Suppressor macrophage treated with lipopolysaccharide for 1 hour (primary cell): ENCODE measurements at places on chromosomes 6 and 20.

DNA sequence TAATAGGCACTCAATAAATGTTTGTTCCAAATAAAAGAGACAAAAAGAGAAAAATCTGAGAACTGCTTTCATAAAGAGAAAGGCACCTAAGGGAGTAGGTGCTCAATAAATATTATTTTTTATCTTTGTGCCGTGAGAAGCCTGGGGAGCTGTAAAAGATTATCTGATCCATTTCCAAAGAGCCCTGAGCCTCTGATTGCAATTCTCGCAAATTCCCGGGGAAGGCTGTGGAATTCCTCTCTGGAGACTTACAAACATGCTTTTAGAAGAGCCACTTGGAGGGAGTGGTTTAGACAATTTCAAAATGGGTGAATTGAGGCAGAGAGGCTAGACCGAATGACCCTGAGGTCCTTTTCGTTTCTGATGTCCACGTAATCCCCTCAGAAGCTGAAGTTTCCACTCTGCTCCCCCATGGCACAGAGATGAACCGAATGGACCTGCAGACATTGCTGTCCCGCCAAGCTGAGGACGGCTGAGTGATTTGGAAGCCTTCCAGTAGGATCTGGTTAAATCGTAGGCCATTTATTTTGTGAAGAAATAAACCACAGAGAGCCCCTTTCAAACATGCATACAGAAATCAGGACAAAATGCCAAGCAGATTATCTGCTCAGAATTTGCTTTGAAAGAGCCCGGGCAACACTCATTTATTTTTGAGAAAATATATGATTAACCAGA lies 77.8 kb downstream of the PKHD1 start:
- no peak for DNase-seq

GRCh38 chr6:127515234-127515793 lies 3.8 kb downstream of the MTCL3 start:
- DNase-seq, result peak; percentile 48

DNA sequence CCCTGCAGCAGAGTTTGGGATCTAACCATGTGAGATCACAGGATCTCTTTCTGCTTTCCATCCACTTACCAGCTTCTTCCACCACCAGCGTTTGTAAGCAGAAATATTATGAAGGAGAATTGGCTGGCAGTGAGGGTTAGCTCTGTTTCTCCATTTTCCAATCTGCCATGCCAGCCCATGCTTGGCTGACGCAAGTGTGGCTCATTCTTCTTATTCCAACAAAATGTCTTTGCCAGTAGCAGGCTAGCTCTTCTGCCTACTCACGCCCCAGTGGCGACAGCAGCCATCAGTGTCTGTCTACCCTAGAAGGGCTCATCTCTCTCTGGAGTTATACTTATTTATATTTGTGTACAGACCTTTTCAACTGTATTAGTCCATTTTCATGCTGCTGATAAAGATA lies 286.2 kb downstream of the FARS2 start:
- DNase-seq, result no peak

- peak; percentile 52 for DNase-seq
Measured at GRCh38 chr20:20201124-20201523, 148.8 kb downstream of the CFAP61 start.

- DNase-seq, result no peak
Measured at GRCh38 chr6:40556023-40556422, 31.1 kb downstream of the LRFN2 start.

DNA sequence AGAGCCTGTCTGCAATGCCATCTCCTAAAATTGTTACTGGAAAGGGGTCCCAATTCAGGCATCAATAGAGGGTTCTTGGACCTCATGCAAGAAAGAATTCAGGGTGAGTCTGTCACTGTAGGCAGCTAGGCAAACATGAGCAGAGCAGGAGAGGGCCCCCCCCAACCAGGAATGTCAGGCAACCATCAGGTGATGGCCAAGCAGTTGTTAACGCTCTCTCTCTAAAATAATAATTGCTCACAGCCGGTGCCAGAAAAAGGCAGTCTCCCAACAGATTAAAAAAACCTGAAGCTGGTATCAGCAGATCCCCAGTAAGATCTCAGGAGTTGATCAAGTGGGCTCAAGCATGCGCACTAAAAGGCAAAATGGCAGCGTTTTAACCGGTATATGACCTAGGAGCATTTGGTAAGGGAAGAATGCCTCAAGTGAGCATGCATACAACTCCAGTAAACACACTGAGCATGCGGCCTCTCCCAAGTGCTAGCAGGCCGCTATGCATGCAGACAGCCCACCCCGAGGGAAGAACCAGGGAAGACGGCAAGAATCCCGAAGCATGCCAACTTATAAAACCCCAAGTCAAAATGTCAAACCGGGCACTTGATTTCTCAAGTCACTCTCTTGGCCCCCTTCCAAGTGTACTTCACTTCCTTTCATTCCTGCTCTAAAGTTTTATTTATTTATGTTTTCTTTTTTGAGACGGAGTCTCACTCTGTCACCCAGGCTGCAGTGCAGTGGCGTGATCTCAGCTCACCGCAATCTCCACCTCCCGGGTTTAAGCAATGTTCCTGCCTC lies 44.0 kb upstream of the RNGTT start:
- peak; percentile 54 for DNase-seq

GRCh38 chr6:127518191-127518709 lies 885 bp downstream of the MTCL3 start:
- DNase-seq, result no peak

GRCh38 chr20:22544462-22544861 lies 39.9 kb downstream of the FOXA2 start:
- DNase-seq, result no peak

GRCh38 chr20:11207749-11208502 lies 534.1 kb upstream of the JAG1 start:
- DNase-seq, result no peak

- DNase-seq, result peak; percentile 84
Measured at GRCh38 chr6:20403766-20404640, 2.3 kb downstream of the E2F3 start.

DNA sequence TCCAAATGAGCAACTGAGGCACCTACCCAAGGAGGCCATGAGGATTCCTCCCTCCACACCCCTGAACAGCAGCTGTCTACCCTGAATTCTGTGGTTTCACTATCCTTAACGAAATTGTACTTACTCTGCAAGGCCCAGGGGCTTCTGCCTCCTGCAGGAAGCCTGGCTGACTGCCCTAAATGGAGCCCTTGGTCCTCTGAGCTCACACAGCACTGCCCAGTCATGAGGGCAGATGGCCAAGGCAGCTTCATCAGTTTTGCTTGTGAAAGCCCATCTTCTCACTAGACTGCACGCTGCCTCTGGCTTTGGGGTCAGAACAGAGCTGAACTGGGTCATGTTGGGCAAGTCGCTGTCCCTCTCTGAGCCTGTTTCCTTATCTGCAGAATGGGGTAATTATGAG lies 26.4 kb upstream of the SIRPA start:
- no peak for DNase-seq

DNA sequence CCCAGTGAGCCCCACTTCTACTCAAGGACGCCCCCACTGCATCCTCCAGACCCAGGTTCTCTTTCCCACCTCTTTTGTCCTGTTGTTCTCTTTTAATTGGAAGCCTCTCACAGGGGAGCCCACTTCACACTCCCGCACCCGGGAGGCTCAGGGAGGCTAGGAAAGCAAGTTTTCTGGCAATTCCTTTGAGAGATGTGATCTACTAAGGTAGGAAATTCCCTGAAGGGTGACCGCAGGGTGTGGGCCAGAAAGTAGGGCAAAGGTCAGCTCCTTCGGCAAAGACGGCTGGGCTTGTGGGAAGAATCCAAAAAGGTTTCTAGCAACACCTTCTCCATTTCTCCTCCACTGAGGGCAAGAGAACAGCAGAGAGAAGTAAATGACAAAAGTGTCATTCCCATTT lies 98.1 kb upstream of the PTPN1 start:
- DNase-seq, result no peak

DNA sequence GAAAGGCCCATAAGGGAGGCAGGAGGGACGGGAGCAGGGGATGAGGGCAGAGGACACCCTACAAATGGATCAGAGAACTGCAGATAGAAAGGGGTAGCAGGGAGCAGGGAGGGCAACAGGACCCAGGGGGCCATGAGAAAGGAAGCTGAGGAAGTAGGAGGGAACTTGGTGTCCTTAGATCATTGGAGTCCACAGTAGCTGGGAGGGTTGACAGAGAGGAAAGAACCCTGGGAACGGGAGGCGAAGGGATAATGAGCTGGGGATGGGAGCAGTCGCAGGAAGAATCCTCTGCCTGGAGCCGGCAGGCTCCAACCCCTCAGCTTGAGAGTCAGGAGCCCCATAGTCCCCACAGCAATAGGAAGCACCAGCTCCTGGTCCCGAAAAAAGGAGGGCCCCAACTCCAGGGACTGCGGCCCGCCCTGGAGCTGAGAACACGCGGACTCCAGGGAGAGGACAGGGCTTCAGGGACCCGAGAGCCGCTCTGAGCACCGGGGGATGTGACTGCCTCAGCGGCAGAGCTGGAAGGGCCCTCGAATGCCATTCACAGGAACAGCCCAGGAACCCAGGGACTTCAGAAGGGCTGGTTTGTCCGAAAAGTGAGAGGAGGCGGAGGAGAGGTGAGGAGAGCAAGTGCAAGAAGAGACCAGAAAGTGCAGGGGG lies 32.7 kb downstream of the HLA-A start:
- DNase-seq, result peak; percentile 20
